ENCODE measurements at places on chromosomes 4 and X. TPM values are rescaled to one million over a fixed set of nuclear protein-coding genes. Genes with fewer than 3 reads are reported as not detected.

- H3K36me3 ChIP-seq = no peaks in the 10 kb centered on the region
- H3K4me1 ChIP-seq = no peaks in the 10 kb centered on the region
- DNase-seq = no peak
- no peaks in the 10 kb centered on the region for H3K27me3 ChIP-seq
- H3K27ac ChIP-seq = no peak overlapping the region
These were observed 433.6 kb downstream of the ZIC3 start for GRCh38 chrX:137999552-137999951.

DNA sequence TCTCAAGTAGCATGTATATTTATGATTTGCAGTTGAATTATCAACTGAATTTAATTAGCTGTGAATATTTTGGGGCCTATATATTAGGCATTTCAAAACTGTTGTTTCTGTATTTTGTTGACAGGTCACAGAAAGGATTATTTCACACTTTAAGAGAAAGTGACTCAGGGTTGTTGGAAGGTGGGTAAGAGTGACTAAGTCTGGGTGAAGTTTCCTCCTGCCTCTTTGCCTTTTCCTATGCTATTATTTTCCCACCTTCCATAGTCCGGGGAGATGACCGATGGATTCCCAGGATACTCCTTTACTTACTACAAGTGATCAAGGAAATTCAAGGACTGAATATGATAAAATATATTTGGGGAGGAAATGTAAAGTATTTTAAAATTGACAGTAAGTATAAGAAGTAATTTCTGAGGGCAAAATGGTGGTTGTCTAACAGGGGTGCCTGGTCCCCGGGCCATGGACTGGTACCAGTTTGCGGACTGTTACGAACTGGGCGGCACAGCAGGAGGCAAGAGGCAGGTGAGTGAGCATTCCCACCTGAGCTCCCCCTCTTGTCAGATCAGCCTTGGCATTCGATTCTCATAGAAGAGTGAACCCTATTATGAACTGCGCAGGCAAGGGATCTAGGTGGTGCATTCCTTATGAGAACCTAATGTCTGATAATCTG lies 175.5 kb upstream of the GPRIN3 start:
- peaks cover 15% of the 10 kb centered on the region for H3K4me1 ChIP-seq
- no peaks in the 10 kb centered on the region for H3K27me3 ChIP-seq
- no peak for DNase-seq
- H3K4me3 ChIP-seq = no peak overlapping the region
- no peaks in the 10 kb centered on the region for H3K36me3 ChIP-seq

Gene NR3C2
- 18.2 TPM for total RNA-seq

Gene AKAP4
- not detected for total RNA-seq

Gene GLUD2
- total RNA-seq = 0.17 TPM

Gene PFKFB1
- total RNA-seq = 0.44 TPM

Gene F9
- not detected for total RNA-seq
